ENCODE measurements at places on chromosomes 11 and 22.

GRCh38 chr11:95926726-95927125, 2.8 kb upstream of the MTMR2 start:
- DNase-seq = no peak

- no peak for DNase-seq
Measured at GRCh38 chr11:15830741-15831428, 525.5 kb downstream of the SOX6 start.

- DNase-seq = no peak
Measured at GRCh38 chr11:13119941-13120520, 110.9 kb downstream of the RASSF10 start.

GRCh38 chr22:28813772-28814518, 13.6 kb upstream of the XBP1 start:
- no peak for DNase-seq

GRCh38 chr11:128575174-128575960, 12.0 kb downstream of the ETS1 start:
- DNase-seq = no peak

- no peak for DNase-seq
Measured at GRCh38 chr11:108122166-108122628, 830 bp downstream of the ACAT1 start.
